AML-193 (cell line): ENCODE measurements at places on chromosomes 1 and 21.

DNA sequence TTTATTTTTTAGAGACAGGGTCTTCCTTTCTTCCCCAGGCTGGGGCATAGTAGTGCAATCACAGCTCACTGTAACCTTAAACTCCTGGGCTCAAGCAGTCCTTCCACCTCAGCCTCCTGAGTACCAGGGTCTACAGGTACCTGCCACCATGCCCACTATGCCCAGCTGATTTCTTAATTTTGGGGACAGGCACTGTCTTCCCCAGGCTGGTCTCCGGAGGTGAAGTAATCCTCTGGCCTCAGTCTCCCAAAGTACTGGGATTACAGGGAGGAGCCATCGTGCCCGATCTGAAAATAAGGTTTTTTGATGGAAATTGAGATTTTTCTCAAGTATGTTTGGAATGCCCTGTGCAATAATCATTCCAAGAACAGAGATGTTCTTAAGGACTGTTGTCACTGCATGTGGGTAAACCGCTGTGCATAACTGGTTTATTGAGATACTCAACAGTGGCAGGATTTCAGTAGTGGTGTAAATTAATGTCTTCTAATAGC lies 934 bp upstream of the MSH4 start:
- DNase-seq: no peak

- no peak for DNase-seq
Observed at GRCh38 chr1:98364544-98364943, 297.0 kb upstream of the SNX7 start.

DNA sequence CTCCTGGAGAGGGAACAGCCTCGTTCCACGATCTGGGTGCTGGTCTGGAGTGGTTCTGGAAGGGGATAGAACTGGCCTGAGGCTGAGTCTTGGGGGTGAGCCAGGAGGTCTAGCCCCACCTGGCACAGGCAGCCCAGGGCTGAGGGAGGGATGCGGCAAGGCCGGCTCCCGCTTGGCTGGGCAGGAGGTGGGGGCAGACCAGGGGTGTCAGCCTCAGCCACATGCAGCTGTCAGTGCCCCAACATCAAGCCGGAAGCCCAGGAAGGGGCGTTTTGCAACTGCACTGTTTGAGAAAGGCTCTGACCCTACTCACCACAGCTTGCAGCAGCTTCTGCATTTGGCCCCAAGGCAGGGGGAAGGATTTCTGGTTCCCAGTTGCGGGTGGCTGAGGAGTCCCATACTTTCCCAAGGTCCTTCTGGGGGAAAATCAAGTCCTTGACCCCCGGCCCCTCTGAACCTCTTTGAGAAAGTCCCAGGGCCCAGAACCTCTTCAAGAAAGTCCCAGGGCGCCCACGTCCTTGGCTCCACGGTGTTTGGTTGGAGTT lies 2.0 kb downstream of the EFHD2 start:
- DNase-seq: peak; percentile 85

GRCh38 chr1:15120251-15120945 lies 33.1 kb upstream of the TMEM51 start:
- DNase-seq: no peak

- no peak for DNase-seq
Observed at GRCh38 chr1:50271337-50271736, 151.9 kb downstream of the DMRTA2 start.

GRCh38 chr1:228802386-228803220 lies 67.3 kb downstream of the RHOU start:
- peak; percentile 27 for DNase-seq

DNA sequence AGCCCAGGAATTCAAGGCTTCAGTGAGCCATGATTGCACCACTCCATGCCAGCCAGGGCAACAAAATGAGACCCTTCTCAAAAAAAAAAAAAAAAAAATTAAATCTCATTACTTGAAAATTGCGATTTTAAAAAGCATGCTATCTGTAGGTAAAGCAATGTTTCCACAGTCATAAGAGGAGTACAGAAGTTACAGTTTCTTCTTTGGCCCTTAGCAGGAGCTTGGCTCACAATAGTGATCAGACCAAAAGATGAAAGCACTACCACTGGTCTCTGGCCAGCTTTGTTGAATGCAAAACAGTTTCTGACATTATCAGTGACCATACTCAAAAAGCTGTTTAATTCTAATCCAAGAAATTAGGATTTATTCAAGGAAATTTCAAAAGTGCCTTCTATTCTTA lies 31.2 kb downstream of the VAV3 start:
- no peak for DNase-seq

GRCh38 chr1:37096523-37096922 lies 62.2 kb upstream of the GRIK3 start:
- DNase-seq: no peak

DNA sequence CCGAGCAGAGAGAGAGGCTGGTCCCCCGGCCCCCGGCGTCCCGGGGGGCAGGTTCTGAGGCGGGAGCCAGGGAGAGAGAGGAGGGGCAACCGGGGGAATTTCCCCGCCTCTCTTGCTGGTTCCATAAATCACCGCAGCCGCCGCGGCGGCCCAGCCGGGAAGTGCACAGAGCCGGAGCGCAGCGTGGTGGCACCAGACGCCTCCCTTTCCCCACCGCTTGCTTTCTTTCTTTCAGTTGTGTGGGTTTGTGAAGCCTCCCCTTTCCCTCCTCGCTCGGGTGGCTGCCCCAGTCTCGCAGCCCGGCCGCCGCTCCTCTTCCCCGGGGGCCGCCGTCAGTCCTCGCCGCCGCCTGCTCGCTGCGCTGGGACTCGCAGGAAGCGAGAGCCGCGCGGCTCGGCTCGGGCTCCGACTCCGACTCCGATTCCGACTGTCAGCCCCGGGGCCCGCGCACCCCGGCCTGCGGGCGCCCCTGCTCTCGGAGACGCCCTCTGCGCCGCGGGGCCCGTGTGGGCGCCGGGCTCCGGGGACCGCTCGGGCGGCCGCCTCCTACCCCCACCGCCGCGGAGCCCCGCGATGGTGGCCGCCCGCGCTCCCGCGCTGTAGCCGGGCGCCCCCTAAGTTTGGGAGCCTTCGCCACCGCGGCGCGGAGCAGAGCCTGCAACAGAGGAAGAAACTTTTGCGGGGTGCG lies at the start of gene CACHD1:
CACHD1 (plus strand) TSS at position 153 of the 688 bp plus-strand sequence. CDS start 616 bp downstream, outside the sequence.
- peak; percentile 26 for DNase-seq

GRCh38 chr1:246377625-246378153 lies 129.4 kb downstream of the SMYD3 start:
- no peak for DNase-seq
